ENCODE measurements at places on chromosomes 2 and 18.

GRCh38 chr18:22559414-22560274, 141.9 kb upstream of the CTAGE1 start:
- peak; percentile 28 for DNase-seq

- peak; percentile 6 for DNase-seq
These were observed 743 bp downstream of the HADHA start for GRCh38 chr2:26243470-26244308.

DNA sequence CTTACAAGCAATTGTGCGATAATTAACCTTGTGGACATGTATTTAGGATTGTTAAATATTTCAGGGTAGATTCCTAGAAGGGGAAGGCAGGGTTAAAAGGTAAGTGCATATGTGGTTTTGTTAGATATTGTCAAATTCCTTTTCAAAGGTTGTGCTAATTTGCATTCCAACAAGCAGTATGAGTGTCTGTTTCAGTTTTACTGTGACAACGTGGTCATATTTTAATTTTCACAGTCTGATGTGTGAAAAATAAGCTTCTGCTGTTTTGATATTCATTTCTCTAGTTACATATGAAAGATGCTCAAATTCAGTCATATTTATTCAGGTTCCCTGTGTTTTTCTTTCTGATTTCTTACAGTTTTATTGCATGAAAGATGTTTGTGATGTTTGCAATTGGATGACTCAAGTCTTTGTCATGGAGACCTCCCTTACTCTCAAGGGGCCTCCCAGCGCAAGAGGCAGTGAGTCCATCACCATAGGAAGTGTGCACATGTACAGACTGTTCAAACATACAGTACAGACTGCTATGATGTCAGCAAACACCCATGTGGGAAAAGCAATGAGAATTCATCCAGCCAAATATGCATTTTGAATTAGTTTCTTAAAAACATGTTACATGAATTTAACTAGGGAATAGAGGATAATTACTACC, 310.8 kb downstream of the GALR1 start:
- DNase-seq: no peak

DNA sequence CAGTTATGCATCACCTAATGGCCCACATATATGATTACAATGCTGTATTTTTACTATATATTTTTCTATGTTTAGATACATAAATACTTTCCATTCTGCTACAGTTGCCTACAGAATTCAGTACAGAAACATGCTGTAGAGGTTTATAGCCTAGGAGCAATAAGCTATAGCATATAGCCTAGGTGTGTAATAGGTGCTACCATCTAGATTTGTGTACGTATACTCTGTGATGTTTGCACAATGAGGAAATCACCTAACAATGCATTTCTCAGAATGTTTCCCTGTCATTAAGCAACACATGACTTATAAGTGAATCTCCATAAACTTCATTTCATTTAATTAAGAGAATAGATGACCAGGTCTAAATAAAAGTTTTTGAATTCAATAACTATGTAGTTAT, 43.5 kb downstream of the SLC38A11 start:
- no peak for DNase-seq

DNA sequence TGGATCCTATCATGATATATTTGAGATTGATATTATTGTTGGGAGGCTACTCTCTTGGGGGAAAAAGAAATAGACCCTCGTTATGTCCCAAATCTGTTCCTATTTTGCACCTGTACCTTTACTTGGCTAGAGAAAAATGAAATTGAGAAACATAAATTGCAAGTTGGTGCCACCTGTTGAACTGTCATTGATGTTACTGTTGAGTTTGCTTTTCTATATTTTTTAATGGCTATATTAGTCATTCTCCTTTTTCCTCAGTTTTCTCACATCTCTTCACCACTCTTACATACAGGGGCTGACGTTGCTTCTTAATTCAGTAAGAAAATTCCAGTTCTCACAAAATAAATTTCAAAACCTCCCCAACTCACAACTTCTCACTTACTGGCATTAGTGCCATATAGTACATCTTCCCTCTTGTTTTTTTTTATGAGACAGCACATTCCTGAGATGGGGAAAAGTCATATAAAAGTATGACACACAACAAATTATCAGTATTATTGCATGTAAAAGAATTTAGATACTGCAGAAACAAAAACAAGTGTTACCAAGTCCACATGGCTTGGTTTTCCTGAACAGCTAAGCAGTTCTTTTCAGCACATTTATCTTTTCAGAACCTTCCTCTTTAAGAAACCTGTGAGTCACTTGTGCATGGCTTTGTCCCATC, 348.3 kb upstream of the DSEL start:
- no peak for DNase-seq

DNA sequence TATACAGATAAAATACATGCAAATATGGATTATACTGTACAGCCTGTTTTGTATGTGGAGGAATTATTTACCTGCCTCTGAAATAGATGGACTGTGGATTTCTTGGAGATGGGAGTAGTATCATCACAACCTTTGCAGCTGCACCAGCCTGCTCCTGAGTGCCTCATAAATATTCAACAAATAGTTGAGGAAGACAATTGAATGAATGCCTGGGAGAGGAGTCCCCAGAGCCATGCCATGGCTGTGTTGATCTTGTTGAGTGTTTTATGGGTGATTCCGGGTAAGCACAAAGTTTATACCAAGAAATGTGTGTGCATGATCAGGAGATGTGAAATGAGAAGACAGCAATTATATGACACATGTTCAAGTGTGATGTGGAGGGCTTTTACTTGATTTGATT, 225.0 kb downstream of the FHOD3 start:
- DNase-seq: no peak

- DNase-seq: no peak
These were observed 122.7 kb downstream of the CAPN13 start for GRCh38 chr2:30684516-30684915.

GRCh38 chr2:45315861-45316260, 295.2 kb downstream of the SRBD1 start:
- no peak for DNase-seq

DNA sequence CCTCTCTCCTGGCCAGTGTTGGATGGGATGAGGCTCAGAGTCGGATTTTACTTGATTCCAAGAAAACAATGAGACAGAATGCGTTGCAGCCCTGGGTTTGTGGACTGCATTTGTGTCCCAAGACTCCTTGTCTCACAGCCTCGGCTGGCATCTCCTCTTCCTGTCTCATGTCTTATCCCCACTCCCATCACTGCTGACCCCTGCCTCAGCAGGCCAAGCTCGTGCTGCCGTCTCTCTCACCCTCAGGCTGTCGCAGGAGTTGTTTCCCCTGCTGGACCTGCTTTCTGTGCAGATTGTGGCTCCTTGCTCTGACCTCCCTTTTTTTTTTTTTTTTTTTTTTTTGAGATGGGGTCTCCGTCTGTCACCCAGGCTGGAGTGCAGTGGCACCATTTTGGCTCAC, 70.2 kb upstream of the RALBP1 start:
- no peak for DNase-seq

DNA sequence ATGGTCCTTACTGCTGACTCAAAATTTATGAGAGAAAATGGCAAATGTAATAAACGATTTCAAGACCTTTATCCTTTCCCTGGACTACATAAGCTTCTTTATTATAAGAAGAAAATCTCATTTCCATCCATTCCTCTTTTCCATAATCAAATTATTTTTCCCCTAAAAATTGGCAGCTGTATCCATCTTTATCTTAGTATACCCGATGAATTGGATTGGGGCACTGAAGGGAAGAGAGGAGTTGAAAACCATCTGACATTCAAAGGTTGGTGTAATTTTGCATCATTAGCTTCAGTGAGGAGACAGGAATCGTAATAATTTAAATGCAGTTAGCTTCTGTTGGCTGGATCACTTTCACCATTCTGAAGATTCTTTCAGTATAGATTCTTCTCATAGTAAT, 574.1 kb downstream of the XIRP2 start:
- no peak for DNase-seq

DNA sequence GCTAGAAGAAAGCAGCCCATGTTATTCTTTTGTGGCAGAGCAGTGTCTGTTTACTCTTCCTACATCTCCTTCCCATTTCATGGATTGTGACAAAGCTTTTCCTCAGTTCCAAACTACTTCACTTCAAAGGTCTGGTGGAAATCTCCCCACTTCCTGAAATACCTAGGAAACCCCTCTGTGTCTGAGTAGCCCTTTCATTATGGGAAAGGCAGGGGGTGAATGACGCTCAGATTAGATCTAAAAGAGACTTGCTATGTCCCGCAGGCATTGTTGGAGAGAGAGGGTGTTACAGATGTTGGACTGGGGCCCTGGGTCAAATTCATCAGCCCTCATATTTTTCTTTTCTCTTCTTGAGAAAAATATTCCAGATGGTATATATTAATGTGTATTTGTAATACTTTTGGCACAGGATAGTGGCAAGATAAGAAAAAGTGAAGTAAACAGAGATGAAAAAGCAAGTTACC, 675.0 kb downstream of the IRS1 start:
- DNase-seq: no peak

DNA sequence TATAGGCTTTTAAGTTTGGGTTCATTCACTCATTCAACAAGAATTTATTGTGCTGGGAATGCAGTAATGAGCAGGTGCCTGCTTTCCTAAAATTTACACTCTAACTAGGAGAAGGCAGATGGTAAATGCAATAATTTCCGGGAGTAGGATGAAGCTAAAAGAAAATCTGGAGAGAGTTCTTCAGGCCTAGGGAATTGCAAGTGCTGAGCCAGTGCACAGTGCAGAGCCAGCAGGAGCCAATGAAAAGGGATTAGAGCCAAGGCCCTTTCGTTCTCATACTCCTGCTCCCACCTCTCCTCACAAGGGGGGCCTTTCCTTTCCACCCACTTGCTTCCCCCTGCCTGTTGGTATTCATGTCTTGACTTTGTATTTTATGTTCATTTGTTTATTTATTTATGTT, 55.1 kb downstream of the CFAP221 start:
- DNase-seq: no peak

- DNase-seq: no peak
These were observed 45.9 kb upstream of the ITGA4 start for GRCh38 chr2:181411105-181411849.

- DNase-seq: no peak
These were observed 23.4 kb downstream of the DAPL1 start for GRCh38 chr2:158818511-158818910.

GRCh38 chr2:148781544-148781943, 93.5 kb upstream of the KIF5C start:
- no peak for DNase-seq

DNA sequence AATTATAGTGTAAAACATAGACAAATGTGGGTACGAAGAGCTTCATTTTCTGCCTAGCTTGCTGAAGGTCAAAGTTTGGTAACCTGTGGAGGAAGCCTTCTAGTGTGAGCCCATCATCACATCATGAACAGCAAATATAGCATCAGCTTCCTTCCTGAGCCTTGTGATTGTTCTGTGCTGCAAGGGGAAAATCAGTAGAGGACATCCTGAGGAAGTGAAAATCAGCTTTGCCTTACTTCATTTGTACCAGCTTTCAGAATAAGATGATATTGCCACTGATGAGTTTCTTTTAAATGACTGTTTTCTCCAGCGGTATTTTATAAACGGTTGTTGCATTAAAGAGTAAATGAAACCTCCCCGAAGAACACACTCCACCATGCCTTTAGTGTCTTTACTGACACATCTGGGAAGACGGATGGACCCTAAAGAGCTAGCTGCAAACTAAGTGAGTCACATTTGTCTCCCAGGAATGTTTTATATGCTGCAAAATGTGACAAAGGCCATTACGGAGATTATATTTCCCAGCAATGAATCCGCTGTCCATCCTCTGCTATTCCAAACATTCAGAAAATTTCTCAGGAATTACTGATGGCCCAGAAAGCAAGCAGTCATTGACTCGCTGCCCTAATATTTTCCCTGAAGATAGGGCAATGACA, 1272.8 kb downstream of the SUCLG1 start:
- DNase-seq: no peak

DNA sequence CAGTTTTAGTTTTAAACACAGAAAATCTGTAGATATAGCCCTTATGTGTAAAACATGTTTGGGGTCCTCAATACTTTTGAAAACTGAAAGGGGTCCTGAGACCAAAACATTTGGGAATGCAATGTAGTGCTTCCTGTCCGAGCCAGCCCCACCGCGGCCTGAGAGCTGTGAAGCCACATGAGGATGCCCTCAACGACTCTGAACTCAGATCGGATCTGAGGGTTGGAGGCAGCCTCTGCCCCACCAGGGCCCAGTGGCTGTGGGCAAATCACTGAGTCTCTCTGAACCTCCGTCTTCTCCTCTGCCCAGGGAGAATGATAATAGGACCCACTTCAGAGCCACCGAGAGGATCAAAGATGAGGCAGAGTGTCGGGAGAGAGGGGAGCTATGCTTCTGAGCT, 33.4 kb upstream of the HPCAL1 start:
- DNase-seq: no peak

DNA sequence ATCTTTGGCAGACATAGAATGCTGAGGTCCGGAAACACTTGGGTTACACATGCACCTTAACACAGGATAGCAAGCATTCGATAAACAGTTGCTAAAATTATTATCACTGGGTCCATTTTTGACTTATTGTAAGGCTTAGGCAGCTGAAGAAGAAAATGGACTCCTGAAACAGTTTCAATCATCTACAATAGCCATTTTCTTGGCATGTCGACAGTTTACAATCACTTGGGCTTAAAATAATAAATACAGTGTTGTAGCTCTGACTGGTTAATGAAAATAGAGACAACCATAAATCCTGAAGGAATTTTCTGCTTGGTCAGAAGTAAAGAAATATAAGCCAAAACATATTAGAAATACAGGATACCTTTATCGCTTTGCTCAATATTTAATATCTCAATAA, 169.2 kb downstream of the XIRP2 start:
- DNase-seq: no peak

DNA sequence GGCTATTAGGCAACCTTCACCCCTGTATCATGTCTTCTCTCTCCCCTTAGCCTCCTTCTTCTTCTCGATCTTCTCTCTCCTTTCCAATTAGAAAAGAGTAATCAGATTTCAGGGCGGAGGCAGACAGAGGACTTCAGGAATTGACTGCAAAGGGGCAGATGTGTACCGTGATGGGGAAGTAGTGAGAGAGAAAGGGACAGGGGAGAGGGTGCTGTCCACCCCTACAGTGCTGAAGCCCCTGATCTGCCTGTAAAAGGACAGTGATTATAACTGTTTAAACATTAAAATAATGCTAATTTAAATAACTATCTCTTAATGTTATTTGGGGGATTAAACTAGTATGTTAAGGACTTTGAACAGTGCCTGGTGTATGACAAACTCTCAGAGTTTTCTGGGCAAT, 178.5 kb downstream of the ACTR3 start:
- no peak for DNase-seq

- DNase-seq: no peak
These were observed 4.3 kb downstream of the ERBB4 start for GRCh38 chr2:212534336-212534735.

- DNase-seq: peak; percentile 30
These were observed 673 bp upstream of the SMCHD1 start for GRCh38 chr18:2654928-2655177.

DNA sequence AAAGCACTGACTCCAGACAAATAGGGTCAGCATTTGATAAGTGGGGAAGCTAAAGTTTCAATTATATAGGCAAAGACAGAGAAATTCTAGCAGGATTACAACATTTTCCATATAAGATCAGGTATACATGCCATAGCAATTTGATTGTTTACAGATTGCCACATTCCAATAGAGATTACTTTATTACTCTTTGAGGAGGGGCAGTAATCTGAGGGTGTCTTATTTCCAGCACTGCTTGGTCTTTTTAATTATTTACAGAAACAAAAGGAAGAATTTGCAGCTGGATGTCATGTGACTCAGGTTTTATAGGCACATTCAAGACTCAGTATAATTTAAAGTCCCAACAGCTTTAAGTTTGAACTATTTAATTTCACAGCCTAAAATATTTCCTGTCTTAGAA, 42.5 kb upstream of the GPR39 start:
- DNase-seq: no peak

GRCh38 chr2:241686324-241686649, 328 bp downstream of the DTYMK start:
- DNase-seq: no peak

GRCh38 chr2:47301277-47301618, 101.7 kb upstream of the MSH2 start:
- no peak for DNase-seq
